Activated CD4-positive, alpha-beta T cell treated with anti-CD3 and anti-CD28 coated beads for 24 hours (primary cell): ENCODE measurements at places on chromosomes 1 and 21.

DNA sequence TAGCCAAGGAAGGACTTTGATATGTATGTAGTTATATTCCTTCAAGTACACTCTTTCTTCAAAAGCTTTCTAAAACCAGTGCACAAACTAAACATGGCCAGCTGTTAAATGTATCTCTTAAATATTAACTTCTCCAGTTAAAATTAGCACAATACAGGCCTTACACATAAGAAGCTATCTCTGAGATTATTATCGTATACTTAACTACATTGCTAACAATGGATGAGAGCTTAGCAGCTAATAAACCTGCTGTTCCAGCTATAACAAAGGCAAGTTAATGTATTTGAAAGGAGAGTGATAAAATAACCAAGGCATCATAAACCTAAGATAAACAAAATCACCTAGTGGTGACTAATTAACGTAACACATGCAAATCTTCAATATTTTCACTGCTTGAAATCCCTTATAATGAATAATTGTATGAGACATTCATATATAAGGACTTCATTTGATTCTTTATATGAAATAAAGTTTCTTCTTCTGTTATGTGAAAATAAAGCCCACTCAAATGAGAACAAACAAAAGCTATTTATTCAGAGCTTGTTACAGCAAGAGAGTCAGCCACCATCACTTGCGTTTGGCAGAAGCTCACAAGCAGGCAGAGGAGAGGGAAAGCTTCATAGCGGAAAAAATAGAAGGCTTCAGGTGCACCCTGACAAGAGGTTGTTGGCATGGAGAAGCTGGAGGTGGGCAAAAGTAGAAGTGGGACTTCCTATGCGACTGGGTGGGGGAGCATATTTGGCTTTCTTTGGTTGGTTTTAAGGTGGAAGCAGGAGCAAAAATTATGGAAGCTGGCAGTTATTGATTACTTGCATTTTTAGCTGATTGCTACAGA, 274.1 kb upstream of the CHRM3 start:
- DNase-seq = no peak

GRCh38 chr1:184208622-184209021, 157.1 kb downstream of the TSEN15 start:
- DNase-seq = no peak

DNA sequence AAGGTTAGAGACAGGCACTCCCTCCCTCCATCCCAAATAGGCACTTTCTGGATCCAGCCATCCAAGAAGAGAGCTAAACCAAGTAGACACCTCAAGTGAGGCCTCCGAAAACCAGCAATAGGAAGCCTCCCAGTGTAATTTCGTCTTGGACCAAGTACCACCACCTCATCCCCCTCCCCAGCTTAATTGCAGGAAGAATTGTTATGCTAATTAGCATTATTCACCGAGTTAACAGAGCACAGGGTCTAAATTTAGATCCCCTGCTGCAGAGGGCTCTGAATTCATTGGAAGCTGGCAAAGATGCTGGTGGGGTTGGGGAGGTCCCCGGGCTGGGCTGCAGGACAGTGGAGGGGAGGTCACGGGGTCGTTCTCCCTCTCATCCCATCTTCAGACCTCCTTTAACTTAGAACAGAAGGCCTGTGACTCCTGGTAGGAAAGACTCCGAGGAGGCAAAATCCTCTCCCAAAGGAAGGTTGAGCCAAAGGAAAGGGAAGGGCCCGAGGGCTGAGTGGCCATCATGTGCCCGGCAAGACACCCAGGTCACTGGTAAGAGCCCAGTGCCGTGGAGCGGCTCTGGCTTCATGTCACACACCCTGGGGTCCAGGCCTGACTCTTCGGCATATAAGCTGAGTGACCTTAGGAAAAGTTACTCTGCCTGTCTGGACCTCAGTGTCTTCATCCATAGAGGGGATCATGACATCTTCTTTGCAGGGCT, 209.2 kb upstream of the GRIK3 start:
- DNase-seq = no peak

- DNase-seq = no peak
Measured at GRCh38 chr21:38989745-38990423, 184.2 kb downstream of the ETS2 start.

DNA sequence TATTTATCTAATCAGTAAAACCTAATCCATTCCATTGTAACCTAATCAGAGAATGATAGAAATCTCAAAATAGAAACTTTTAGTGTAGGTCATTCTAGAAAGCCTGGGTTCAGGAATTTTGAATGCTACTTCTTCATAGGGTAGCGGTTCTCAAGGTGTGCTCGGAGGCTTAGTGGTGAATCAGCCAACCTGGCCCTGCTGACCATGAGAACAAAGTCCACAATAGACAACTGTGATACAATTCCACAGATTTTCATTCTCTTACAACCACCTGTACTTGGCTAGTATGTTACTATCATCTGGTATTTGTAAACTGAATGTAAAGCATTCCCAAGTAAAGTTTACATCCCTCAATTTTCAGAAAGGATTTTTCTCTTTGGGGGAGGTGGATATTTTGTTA, 7.5 kb upstream of the PUM1 start:
- no peak for DNase-seq

DNA sequence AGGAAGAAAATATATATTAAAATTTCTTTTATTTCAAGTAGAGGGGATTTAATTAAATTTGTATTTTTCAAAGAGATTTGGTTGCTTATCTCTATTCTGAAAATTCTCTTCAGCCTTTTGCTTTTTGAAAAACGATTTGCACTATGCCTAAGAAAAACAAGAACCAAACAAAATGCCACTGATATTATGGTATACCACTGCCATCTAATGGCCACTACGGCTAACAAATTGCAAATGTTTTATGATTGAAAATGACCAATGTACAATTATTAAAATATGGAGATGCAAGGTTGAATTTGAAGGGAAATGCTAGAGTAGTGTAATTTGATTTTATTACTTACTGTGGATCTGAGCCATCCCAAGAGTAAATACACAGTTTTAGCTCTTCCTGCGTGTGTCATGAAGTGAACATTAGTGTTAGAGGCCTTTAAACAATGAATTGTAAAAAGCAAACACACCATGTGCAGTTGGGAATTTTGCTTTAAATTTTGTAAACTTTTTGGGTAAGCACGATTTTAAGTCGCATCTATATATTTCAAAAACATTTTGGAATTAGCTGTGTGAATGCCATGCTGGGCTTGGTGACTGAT, 137.4 kb upstream of the USP25 start:
- DNase-seq = no peak

GRCh38 chr21:19993268-19993667, 1004.9 kb upstream of the NCAM2 start:
- no peak for DNase-seq

GRCh38 chr1:241235256-241235897, 121.6 kb downstream of the RGS7 start:
- no peak for DNase-seq

DNA sequence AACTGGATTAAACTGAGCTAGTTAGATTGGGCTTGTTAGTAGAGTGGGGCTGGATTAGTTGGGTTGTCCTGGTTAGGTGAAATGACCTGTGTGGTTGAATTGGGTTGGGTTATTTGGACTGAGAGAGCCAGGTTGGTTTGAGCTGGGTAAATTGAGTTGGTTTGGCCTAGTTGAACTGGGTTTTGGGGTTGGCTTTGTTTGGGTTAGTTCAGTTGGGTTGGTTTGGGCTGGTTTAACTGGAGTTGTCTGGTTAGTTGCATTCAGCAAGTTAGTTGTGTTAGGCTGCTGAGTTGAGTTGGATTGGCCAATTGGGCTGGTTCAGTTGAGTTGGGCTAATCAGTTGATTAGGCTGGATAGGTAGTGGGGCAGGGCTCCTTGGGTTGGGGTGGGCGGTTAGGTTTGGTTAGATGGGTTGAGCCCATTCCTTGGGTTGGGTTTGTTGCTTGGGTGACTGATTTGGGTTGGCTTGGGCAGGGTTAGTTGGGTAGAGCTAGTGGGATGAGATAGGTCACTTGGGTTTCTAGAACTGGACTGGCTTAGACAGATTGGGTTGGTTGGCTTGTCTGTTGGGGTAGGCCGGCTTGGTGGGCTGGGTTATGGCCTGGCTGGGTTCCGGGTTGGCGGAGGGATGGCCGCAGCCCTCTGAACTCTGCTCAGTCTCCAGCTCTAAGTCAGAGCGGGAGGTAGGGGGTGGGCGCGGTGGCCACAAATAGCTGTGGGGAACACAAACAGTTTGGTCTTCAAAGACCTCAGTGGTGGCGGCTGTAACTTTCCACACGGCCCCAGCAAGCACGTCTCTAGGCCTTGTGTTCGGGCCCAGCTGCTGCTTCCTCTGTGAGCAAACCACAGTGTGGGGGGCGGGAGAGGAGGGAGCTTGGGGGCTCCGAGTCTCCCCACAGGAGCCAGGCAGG, 67.2 kb upstream of the RUNX3 start:
- DNase-seq = no peak

DNA sequence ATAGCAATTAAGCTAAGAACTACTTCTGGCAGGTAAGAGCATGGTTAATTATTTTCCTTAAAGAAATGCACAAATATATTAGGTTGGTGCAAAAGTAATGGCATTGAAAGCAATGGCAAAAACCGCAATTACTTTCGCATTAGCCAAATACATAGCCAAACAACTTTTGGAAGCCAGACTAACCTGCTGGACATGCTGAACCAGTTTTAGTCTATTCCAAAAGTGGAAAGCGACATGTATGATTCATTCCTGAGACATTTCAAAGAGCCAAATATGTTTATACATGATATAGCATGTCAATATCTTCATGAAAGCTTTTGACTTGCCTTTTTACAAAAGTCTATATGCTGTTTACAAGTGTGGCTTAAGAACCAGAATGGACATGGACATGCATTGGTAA, 23.4 kb upstream of the DR1 start:
- no peak for DNase-seq

DNA sequence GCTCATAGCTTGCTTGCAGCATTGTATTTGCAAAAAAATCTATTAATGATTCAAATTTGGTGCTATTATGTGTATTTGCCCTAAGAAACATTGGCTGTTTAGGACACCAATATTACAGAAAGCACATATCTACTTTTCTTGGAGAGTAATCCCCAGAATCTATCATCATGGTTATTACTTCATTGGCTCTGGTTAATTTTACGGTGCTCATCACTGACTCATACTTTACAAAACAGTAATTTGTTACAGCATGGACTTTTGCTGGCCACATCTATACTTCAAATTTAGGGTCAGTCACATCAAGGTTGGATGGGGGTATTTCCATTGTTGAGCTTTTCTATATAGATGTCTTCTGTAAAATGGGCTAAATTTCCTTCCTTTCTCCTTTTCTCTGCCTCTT, 45.7 kb downstream of the SH3GLB1 start:
- no peak for DNase-seq

DNA sequence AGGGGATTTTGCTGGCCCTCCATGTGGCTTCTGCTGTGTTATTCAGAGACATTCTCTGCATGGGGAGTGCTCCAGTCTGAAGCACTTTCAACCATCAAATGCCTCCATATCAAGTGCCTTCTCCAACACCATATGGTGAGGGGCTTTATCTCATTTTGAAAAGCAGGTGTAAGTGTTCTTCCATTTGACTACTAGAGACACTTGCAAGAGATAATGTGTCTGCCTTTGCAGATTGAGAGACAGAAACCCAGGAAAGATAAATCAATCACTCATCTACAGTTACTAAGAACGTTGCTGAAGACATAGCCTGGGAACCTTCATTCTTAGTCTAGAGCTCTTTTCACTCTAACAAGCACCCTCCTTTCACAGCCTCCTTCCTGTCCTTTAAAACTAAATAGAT, 29.5 kb upstream of the REG4 start:
- no peak for DNase-seq

GRCh38 chr1:236502972-236503639, 20.7 kb upstream of the LGALS8 start:
- DNase-seq = no peak

GRCh38 chr1:82160903-82161302, 360.2 kb downstream of the ADGRL2 start:
- no peak for DNase-seq

DNA sequence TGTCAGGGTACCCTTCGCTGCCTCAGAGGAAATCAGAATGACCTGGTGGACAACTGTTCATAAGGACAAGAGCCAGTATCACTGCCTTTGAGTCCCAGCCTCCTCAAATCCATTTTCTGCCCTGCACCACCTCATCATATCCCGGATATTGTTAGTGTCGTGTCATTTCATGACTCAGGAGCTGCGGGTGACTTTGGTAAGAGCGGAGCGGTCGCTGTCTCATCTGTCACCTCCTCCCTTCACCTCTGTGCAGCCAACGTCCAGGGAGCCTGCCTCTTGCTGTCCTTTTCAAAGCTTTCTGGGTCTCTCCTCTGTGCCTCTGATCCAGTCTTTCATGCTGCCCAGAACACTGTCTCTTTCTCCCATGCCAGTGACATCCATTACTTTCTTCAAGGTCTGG, 7.0 kb upstream of the C1orf198 start:
- no peak for DNase-seq

GRCh38 chr1:18630511-18631495, at the start of gene PAX7:
Gene PAX7, plus strand, starts transcription at chr1:18630846. Its CDS starts 758 bp downstream, at chr1:18631604.
- DNase-seq = no peak

DNA sequence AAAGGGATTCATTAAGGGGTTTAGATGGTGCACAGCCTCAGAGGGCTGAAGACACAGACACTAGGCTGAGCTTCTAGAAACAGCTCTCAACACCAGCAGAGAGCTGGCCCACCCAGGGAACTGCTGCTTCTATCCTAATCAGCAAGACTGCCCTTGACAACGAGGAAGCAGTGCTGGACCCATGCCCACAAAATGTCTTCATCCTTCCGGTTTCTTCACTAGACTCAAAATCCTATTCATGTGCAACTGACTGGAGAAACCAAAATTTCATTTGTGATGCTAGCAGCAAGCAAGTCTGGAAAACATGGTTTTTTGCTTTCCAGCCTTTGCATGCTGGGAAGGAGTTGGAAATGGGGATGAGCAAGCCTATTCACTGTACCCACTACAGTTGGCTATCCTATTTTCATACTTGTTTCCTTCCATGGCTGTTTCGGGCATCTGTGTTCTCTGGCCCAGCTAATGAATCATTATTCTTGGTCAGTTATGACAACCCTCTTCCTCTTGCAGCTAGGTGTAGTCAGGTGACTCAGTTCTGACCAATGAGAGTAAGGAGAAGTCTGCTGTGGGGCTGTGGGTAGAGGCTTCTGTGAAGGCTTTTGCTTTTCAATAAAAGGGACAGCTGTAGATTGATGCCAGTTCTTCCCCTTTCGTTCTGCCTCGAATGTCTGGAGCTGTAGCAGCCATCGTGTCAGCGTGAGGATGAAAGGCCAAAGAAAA, 14.6 kb upstream of the TMEM61 start:
- no peak for DNase-seq

- no peak for DNase-seq
Measured at GRCh38 chr1:174322202-174322862, 125.4 kb upstream of the GPR52 start.

DNA sequence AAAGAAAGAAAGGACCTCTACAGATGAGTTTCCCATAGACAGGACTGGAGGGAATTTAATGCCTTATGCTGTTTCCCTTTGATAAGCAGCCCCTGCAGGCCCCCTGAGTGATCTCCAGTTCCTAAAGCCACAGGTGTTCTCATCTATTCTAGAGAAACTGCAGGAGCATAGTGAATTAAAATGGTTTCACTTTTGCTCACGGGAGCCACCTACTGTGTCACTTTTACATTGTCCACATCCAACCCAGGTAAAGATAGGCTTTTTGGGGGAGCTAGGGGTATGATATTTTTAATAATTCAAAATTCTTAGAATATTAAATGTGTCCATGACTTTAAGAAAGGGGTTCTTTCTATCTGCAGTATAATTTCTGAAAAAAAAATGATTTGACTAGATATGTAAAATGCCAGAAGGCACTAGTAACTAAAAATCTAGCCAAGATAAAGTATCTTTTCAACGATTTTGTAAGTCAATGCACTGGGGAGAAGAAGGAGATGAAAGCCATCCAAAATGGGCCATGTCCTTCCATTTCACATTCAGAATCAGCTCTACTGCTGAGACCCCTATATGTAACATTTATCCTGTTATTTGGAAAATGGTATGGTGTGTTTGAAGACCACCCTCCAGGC, 267.3 kb upstream of the DUSP10 start:
- DNase-seq = peak; percentile 11
